ENCODE measurements at places on chromosomes 5 and 9.

DNA sequence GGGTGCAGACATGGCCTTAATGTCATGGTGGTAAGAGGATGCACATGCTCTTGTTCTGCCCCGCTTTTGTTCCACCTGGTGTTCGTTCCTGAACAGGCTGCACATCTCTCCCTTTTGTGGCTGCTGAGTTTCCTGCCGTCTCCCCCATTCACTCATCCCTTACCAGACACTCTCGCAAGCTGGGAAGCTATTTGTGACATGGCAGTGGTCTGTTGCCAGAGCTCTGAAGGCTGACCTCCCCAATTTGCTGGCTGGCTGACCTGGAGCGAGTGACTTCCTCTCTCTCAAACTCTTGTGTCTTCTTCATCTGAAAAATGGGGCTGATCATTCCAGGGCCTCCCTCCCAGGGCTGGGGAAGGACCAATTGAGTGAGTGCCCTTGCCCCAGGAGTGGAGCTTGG, 35.9 kb downstream of the HRH2 start:
- DNase-seq: no peak

GRCh38 chr5:153504726-153505125, 14.3 kb downstream of the GRIA1 start:
- no peak for DNase-seq

GRCh38 chr9:130201399-130201873, 29.2 kb downstream of the NCS1 start:
- DNase-seq: no peak

DNA sequence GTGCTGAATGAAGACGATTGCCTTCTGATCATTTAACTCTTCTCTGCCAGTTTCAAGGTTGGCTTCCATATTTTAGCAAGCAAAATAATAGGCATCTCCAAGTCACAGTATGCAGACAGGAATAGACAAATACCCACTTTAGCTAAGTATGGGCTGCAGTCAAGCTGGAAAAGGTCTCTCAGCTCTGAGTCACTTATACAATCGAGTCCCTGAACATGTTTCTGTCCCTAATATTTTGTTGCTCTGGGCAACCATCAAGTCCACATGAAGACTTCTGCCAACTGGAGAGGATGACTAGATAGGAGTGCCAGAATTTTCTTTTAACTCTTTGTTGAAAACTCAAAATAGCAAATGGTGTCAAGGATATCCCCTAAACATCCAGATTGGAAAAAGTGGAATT, 575.3 kb downstream of the RAB3C start:
- no peak for DNase-seq

DNA sequence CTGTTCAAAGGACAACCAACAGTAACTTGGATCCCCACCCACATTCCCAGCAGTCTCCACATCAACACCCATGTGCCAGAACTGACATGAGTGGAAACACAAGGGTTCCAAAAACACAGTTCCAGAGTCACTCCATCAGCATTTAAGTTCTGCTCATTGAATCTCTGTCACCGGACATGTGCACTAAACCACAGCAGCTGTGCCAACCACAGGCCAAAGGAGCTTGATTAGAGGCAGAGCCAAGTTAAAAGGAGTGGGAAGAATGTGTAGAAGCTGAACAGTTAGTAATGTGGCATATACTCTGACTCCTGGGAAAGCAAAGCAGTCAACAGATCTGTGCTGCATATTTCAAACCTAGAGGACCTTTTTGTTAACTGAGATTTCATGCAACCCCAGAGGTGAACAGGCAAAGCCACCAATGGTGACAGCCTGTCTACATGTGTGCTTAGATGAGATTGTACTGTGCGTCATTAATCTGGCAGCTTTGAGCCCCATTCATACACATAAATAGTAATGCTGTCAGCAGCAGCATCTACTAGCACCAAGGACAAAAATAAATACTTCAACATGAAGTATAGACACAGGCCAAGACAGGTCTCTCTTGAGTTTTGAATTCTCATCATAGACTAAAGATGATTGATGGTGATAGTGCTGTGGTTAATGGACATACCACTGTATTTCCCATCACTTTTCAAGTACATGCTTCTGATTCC, 16.4 kb upstream of the FST start:
- no peak for DNase-seq

GRCh38 chr5:41708604-41708940, 161.7 kb downstream of the OXCT1 start:
- DNase-seq: no peak

GRCh38 chr9:125758986-125759763, 12.0 kb downstream of the PBX3 start:
- no peak for DNase-seq

DNA sequence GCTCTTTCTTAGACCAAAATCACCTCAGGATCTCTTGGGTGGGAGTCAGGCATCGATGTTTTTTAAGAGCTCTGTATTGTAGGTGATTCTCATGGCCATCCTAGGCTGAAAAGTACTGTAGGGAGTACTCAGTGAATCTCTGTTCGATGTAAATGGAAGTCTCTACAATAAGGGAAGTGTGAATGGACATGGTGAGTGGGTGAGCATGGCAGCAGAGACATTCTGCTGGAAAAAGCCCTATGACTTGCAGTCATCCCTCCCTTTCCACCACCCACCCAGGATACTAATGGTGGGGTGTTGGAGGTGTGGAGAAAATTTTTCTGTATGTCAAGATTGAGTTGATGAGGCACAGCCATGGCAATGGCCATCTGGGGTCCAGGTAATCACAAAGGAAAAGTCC, 30.9 kb downstream of the ZNF366 start:
- no peak for DNase-seq

DNA sequence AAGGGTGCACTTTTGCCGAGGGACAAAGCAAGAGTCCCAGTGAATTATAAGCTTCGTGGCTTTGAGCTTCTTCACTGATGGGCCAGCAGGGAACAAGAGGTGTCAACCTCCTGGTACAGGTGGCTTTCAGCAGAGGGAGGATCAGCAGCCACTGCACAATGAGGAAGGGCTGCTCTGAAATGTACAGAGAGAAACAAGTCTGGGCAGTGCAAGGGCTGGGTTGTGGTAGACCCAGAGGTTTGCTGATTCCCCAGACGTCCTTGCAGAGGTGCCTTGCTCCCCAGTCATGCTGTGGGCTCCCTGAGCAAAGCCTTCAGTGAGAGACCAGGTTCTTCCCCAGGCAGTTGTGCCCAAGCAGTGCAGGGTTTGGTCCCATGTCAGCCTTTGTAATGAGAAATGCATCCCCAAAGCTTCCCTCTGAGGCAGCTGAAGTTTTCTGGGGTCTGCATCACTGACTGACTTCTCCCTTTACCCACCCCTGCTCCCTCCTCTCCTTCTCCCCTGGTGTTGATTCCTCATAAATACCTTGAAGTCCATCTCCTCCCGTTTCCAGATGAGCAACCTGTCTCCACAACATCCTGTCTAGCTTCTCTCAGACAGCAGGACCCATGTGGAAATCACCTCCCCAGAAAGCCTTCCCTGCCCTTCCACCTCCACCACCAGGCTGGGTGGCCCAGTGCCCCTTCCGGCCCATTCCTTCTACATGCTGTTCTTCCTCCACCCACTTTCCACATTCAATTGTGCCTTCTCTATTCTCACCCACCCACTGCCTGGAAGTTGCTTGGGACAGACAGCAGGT, 599.6 kb upstream of the ADAMTS16 start:
- DNase-seq: no peak

DNA sequence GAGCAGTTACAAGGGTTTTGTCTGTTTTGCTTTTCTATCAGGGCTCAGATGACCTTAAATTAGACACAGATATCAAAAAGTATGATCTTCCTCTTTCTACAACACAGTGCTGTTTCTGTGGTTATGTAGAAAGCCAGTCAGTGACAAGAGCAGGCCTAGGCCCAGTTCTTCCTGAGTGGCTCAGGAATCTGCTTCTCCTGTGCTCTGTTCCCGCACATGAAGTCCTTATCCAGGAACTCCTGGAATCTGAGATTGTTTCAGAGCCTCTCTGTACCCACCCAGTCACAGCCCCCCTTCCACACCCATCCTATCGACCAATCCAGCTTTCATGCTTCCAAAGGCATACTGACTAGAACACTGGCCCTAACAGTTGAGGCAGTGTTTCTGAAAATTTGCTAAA, 40.4 kb upstream of the SMU1 start:
- DNase-seq: no peak

- DNase-seq: no peak
These were observed 140.8 kb downstream of the PRR16 start for GRCh38 chr5:120604884-120605283.

DNA sequence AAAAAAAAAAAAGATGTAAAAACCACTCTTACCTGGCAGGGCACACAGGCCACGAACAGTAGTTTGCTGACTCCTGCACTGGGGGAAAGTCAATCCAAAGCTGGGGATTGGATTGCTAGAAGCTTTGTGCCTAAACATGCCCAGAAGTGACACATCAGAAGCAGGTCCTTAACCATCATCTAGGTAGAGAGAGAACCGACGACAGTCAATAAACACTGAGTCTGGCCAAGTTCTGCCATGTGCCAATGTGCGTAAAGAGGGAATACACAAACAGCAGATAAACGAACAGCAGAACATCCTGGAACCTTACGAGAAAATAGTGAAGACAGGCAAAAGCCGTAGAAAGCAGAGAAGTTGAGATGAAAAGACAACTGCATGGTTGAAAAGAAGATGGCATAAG, 14.9 kb downstream of the SFXN1 start:
- DNase-seq: no peak

DNA sequence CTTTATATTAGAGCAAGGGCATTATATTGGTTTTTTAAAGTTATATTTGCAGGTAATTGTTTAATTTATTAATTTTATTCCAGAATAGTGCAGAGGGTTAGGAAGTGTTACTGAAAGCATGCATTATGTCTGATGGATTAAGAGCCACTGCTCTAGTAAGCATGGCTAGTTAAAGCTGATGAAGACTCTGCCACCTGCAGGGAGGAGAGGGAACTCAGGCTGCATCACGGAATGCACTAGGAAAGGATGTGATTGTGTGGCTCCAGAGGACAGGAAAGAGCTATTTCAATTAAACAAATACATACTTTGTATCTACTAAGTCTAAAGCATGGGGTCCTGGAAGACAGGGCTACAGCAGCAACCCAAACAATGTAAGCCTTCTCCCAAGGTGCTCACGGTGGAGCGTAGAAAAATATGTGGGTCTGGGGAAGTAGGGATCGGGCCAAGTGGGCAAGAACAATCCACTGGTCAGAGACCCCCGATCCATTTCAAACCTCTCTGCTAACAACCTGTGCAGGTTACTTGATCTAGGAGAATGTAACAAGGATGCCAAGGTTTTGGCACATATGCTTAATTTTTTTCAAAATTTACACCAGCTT, 15.3 kb upstream of the GRXCR2 start:
- no peak for DNase-seq

GRCh38 chr9:21810881-21811280, 8.4 kb downstream of the MTAP start:
- no peak for DNase-seq

DNA sequence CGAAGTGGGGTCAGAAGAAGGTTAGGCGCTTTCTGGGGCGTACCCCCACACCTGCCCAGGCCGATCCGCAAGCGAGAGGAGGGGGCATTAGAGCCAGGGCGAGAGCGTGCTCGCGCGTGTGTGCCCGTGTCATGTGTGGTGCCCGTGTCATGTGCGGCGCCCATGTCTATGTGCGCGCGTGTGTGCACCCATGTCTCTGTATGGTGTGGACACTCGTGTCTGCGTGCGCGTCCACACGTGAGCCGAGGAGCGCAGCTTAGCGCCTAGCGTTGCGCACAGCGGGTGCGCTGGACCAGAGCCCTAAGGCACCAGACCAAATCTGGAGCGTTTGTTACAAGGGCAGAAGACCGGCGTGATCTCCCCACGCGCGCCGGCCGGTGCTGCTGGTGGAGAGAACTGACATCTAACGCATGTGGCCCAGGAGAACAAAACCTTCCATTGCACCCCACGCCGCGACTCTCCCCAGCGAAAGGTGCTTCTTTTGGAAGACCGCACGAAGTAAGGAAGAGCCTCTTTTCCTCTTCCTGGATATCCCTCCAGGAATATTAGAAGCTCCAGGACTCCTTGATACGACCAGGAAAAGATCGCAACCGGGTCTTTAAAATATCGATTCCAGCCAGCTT, 644 bp downstream of the NIM1K start:
- DNase-seq: no peak

- DNase-seq: no peak
These were observed 180.9 kb downstream of the AOPEP start for GRCh38 chr9:94907264-94907936.

DNA sequence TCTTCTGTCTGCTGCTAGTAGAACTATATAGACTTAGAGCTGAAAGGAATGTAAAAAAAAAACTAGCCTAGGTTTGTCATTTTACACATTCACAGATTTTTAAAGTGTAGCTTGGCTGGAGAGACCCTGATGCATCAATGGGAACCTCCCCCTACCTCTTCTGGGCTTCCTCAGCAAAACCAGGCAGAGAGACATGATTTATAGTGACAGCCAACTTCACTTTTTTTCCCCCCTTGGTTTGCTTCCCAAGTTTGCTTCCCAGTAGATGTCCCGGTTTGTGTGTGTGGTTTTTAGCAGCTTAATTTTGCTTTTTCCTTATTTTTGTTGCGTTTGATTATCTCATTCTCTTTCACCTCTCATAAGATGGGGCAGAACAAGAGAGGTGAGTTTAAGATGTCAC, 1.8 kb downstream of the OTULIN start:
- no peak for DNase-seq

DNA sequence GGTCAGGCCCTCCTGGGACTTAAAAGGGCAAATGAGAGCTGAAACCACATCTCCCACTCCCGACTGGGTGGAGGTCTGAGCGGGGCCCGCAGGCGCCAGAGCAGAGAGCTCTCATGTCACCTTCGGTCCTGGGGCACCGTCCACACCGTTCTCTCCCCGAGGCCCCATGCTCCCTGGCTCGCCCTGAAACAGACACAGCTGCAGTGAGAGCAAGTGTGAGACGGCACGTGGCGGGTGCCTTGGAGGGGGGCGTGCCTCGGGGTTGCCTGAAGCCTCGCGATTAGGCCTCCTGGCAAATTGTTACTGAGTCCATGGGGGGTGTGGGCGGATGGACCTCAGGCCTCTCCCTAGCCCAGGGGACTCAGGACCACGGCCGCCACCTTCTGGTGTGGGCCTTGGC, 24.1 kb upstream of the PHYKPL start:
- DNase-seq: no peak

DNA sequence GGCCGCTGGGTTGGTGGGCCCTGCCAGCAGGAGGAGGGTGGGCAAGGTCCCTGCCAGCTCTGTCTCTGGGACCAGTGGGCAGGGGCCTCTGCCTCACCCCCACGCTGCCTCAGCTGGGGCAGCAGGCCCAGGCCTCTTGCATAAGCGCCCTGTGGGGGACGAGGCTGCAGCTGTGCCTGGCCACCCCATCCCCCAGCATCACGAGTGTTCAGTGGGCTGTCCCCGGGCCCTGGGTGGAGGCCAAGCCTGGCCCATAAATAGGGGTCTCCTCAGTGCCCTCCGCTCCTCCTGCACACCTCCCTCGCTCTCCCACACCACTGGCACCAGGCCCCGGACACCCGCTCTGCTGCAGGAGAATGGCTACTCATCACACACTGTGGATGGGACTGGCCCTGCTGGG, at the start of gene PTGDS:
TSS of gene PTGDS (plus strand) at position 282 of the 400 bp plus-strand sequence. CDS start at position 357, 75 bp downstream.
- no peak for DNase-seq

GRCh38 chr9:130908146-130908877, 11.7 kb upstream of the QRFP start:
- DNase-seq: no peak
